Activated naive CD4-positive, alpha-beta T cell treated with anti-CD3 and anti-CD28 coated beads, Interleukin-2, amount 50 U/mL, for 72 hours (primary cell): ENCODE measurements at places on chromosomes 5 and 9.

DNA sequence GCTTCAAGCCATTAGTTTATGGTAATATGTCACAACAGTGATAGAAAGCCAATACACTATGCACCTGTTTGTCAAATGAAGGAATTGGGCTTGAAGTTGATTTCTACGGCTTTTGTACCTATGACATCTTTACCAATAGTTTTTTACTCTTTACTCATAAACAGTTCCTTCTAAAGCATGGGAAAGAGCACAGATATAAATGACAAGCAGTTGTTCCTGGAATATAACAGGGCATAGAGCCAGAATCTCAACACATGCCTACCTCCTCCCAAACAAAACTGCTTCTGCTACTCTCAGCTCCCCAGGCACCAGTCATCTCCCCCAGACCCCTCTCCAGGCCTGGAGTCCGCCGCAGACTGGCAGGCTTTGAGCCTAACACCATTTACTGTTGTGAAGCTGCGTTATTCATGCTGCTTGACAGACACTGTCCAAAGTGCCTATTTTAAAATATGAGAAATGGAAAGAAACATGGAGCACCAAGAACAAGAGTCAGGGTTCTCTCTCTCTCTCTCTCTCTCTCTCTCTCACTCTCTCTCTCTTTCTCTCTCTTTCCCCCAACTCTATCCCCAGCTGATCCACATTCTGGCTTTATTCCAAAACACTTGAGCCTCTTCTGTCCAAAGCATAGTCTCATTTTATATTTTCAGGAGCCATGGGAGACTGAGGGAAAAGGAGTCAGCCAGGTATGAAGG, 111.6 kb downstream of the ADRB2 start:
- no peak for DNase-seq

GRCh38 chr9:84228130-84228720, 112.3 kb downstream of the SLC28A3 start:
- no peak for DNase-seq

- DNase-seq: no peak
Observed at GRCh38 chr9:94142353-94142752, 58.1 kb downstream of the PTPDC1 start.

- no peak for DNase-seq
Observed at GRCh38 chr9:92576175-92576574, 40.4 kb upstream of the ECM2 start.

- no peak for DNase-seq
Observed at GRCh38 chr5:62568800-62569432, 9.7 kb upstream of the LRRC70 start.

DNA sequence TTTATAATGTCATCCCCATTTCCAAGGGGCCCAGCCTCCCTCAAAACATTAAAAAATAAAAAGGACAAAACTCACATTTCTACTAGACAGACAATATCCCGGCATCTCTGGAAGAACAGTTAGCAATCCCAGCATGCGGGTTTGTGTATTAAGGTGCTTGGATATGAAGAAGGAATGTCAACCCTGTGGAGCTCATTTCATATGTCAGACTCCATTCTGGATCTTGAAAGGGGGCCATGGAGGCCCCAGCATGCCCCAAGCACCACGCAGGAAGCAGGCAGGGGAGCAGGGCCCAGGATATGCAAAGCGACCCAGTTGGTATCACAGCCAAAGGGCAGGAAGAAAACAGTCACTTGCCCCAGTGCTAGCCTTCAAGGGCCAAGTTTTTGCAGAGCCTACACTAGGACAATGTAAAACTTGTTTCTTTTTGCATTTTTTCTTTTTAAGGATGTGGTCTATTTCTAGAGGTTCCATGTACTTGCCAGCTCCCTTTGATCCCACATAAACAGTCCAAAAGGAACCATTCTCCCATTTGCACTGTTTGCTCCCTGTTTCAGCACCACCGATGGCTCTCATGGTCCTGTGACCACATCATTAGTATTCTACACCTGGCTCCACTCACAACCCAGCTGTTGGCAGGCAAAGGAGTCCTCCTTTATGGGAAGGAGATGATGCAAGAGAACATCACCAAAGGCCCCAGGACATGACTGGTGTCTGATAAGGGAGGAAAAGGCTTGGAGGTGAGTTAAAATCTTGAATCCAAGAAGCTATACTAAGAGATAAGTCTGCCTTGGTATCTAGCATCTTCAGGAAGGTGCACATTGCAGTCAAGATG, 58.3 kb downstream of the FGF1 start:
- DNase-seq: no peak

DNA sequence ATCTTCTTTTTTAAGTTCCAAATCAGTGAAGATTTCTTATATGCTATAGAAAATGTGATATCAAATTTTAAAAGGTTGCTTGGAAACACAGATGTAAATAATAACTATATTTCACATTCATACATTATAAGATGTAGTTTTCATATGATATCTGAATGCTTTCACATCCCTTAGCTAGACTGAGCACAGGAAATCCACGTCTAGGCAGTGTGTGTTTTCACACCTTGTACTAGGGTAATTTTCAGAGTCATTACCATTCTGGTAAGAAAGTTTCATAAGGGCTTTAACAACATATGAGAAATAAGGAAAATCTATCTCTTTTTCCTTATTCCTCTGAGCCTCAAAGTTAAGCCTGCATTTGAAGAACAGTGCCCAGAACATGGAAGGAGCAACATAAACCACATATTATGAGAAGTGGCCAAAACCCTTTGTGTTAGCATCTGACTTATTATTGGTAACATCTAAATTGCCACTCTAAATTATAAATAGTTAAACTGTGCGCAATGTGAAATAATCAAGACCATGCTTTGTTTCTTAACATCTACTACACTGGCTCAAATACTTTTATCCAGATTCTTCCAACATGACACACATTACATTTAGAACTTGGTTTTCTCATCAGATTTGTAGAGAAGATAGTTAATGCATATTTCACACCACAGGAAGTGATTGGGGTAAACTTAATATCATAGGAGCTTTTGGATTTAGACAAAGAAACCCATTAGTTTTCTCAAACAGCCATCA, 113.3 kb downstream of the PPP2R2B start:
- no peak for DNase-seq

- no peak for DNase-seq
Observed at GRCh38 chr5:100789694-100790093, 113.4 kb downstream of the ST8SIA4 start.

GRCh38 chr5:72383280-72383679, 63.1 kb downstream of the PTCD2 start:
- no peak for DNase-seq

DNA sequence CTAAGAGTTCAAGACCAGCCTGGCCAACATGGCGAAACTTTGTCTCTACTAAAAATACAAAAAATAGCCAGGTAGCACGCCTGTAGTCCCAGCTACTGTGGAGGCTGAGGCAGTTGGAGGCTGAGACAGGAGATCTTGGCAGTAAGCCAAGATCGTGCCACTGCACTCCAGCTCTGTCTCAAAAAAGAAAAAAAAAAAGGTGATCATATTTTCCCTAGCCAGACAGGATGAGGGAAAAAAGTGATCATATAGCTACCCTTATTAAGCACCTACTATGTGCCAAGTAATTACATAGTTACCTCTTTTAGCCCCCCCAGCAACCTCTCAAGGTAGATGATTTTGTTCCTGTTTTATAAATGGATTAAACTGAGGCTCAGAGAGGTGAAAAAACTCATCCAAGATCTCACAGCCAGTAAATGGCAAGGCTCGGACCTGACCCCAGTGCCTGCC, 18.1 kb upstream of the RPL26L1 start:
- no peak for DNase-seq

- DNase-seq: no peak
Observed at GRCh38 chr9:122143876-122144405, 15.6 kb downstream of the NDUFA8 start.

DNA sequence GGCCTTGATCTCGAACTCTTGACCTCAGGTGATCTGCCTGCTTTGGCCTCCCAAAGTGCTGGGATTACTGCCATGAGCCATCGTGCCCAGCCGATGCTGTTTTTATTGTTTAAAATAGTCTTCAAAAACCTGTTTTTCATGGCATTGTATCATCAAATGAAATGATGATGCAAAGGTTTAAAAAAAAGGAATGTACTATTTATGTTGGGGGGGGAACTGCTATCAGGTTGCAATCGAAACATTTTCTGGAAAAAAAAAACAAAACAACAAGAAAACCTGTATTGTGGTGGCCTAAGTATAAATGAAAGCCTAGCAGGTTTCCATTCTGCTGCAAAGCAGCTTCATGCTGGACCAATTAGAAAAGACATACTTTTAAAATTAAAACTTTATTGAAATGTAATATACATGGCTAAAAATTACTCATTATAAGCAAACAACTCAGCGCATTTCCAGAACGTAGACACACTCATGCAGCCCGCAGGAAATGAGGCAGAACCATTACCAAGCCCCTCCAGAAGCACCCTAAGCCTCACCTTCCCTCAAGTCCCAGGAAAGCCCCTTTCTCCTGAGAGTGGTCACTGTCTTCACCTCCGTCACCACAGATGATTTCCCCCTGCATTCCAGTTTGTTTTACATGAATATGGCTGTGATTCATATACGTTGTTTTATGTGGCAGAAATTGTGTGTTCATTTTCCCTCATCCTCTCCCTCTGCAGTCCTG, 19.0 kb downstream of the GPR107 start:
- no peak for DNase-seq

DNA sequence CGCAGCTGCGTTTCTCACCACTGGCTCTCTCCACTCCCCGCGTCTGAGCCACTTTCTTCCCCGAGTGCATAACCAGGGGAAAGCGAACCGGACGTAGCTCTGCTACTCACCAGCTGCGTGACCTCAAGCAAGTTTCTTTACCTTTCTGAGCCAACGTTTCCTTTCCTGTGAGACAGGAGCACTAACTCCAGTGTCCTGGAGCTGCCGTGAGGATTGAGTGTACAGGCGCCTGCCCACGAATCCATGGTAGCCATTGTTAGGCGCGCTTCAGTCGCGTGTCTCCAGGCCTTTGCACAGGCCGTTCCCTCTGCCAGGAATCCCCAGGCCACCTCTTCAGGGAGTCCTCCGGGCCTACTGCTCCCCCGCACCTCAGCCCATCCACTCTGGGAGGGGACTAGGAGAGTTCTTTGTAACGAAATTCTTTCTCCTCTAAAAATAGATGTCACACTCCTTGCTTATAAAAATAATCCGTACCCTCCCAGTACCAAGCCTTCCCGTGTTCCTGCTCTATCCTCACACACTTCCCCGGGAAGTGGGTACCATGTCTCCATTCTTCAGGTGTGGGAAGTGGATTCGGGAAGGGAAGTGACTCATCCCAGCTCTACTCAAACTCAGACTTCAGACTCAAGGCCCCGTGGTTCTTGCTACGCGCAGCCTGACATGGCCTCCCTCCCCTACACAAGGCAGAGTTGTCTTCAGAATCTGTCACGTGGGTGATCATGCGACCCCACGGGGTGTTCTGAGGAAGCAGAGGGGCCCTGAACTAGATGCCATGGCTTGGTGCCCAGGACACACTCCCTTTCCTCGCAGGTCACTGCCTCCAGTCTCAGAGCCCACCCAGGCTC, 16.1 kb upstream of the CRB2 start:
- DNase-seq: peak; percentile 73

GRCh38 chr5:59503220-59503619, 390.3 kb downstream of the PDE4D start:
- DNase-seq: no peak

DNA sequence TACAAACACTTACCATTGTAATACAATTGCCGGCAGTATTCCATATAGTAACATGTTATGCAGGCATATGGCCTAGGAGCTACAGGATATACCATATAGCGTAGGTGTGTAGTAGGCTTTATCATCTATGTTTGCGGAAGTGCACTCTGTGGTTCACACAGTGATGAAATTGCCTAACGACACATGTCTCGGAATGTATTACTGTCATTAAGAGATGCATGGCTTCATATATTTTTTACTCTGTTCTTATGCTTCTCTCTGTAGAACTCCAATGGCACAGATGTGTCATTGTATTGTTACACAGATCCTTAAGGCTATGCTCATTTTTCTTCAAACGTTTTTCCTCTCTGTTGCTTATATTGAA, 19.2 kb upstream of the ANKRD18A start:
- no peak for DNase-seq

DNA sequence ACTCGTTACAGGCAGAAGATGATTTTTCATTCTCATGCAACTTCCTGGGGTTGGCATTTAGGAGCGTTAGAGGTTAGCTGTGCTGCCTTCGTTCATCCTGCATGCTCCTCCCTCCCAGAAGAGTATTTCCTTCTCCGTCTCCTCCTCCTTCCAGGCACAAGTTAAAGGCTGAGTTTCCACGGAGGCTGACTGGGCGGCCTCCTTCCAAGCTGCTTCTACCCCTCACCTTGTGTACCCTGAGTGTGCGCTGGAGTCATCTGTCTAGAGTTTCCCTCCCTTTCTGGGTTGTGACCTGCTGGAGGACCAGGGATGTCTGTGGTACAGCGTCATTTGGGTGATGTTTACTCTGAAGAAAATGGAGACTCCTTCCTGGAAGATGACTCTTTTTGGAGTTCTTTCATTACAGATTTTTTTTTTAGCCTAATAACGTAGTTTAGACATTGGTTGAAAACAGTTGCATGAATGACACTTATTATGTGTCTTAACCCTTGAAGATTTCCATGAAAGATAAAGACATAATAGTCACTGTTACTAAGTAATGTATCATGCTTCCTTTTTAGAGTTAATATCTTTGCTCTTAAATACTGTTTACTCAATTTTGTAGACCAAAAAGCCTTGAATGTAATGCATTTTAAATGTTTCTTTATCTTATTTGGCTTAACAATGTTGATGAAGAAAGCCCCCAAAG, 146.9 kb downstream of the TENT4A start:
- no peak for DNase-seq

GRCh38 chr5:2310946-2311345, 428.2 kb upstream of the IRX4 start:
- DNase-seq: no peak

DNA sequence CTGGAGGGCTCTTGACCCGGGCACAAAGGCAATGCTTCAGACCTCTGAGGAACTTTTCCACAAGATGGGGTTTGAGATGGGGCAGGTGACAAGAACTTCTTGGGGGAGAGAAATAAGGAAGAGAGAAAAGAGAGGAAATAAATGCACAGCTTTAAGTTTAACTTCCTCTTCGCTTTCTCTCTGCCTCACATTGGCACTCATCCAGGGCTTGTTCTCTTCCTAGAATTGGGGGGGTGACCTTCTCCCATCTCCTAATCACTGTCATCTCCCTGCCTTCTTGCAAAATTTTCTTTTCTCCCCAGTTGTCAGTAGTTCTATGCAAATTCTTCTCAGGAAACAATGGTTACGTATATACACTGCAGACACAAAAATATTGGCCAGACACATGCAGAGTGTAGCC, 19.1 kb upstream of the ADCY2 start:
- no peak for DNase-seq

DNA sequence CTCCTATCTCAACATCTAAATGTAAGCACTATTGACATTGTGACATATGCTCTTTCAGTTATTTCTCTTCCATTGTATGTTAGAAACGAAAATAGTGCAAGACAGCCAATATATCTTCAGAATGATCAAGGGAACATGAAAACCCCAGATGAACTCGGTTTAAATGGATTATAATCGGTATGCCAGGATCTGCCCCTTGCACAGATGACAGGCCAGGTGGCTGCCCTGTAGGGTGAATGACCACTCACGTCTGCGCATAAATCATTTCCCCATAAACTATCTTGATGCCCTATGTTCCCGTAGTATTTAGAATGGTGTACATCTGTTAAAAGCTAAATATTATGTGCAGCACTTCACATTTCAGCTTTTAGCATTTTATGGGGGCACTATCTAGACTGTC, 69.7 kb upstream of the RANBP3L start:
- no peak for DNase-seq
